CD4-positive, CD25-positive, alpha-beta regulatory T cell (primary cell): ENCODE measurements at places on chromosomes 12 and 14. TPM values are rescaled to one million over a fixed set of nuclear protein-coding genes. Genes with fewer than 3 reads are reported as not detected.

GRCh38 chr14:95490727-95491451, 25.6 kb downstream of the SYNE3 start:
- no peak for DNase-seq

GRCh38 chr14:70827752-70828151, 18.4 kb upstream of the MAP3K9 start:
- DNase-seq: no peak

GRCh38 chr14:85483037-85483436, 46.9 kb upstream of the FLRT2 start:
- DNase-seq: no peak

- peak; percentile 41 for DNase-seq
These were observed 1.2 kb upstream of the CPNE8 start for GRCh38 chr12:38906482-38907200.

DNA sequence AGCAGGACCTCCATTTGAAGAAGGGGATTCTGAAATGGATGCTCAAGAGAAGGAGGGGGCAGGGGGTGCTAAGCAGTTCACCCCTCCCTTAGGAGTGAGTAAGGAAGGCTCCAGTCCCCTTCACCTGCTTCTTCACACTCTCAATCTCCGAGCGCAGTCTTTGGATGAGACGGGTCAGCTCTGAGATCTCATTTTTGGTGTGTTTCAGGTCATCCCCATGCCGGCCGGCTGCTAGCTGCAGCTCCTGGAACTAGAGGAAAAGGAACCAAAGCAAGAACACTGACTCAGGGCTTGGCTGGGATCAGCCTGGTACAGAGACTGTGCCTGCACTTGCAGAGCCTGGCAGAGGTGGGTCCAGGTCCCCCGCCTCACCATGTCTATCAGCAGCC, 7.3 kb downstream of the KRT73 start:
- no peak for DNase-seq

GRCh38 chr14:68577802-68578541, 214.9 kb downstream of the ZFP36L1 start:
- DNase-seq: no peak

GRCh38 chr12:24948420-24948756, 513 bp downstream of the BCAT1 start:
- DNase-seq: no peak

DNA sequence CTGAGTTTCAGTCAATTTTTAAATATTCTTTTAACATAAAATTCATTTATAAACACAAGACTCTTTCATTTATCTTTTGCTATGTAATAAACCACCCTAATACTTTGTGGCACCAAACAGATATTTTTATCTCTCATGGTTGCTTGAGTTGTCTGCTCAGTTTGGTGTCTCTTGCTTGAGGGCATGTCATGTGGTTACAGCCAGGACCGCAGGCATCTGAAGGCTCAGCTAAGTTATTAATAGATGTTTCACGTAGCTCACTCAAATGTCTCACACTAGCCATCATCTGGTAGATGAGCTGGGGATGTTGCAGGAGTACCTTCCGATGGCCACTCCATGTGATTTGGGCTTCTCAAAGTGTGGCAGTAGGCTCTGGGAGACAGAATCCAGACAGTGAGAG, 597.8 kb downstream of the ETNK1 start:
- no peak for DNase-seq

GRCh38 chr12:14699923-14700322, 3.5 kb upstream of the GUCY2C start:
- no peak for DNase-seq

DNA sequence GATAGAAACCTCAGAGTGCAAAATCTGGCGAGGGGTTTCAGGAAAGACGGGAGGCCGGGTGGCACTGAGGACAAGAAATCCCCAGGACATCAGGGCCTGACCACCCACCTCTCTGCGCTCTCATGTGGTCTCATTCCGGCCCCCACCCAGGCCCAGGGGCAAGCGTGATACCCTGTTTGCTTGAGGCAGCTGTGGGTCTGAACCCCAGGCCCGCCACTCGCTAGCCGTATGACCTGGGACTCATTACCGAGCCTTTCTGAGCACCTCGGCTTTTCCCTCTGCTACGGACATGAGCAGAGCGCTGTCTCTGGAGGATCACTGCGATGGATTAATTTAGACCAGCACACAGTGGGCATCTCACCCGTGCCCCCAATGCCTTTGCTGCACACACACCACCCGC, 25.5 kb upstream of the BCDIN3D start:
- DNase-seq: no peak

GRCh38 chr12:69406217-69406616, 46.7 kb downstream of the YEATS4 start:
- no peak for DNase-seq

DNA sequence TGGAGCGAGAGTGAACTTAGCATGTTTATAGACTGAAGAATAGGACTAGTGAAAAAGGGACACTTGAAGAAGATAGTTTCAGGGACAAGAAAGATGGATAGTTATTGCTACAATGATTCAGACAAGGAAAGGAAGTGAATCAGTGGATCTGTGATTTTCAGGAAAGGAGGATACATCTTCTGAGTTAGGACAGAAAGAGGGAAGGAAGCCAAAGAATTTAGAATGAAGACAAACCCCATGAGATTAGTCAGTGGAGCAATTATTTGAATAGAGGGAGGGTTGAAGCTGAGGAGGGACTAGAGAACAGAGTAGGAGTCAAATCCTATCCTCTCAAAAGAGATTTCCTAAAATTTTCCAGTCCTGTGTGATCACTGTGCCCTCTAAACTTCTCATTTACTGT, 282.7 kb downstream of the AKAP6 start:
- no peak for DNase-seq

- no peak for DNase-seq
These were observed at the start of gene TBPL2 for GRCh38 chr14:55440385-55440784. TBPL2 (minus strand) TSS chr14:55440616; CDS start chr14:55440449, 167 bp downstream.

- no peak for DNase-seq
These were observed 70.0 kb downstream of the ARMH4 start for GRCh38 chr14:58082011-58082410.

DNA sequence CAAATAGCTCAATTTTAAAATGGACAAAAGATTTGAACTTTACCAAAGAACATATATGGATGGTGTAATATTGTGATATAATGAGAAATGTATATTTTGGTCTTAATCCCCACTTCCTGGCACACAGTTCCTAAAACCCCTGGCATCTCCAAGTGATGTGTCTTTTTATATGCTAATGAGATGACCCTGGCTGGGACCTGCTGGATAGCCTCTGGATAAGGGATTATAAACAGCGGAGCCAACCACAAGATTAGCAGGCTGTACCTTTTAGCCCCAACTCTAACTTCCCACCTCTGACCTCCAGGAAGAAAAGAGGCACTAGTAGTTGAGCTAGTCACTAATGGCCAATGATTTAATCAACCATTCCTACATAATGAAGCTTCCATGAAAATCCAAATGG, 130.0 kb downstream of the DPF3 start:
- no peak for DNase-seq

- peak; percentile 45 for DNase-seq
These were observed 740 bp upstream of the PRPF40B start for GRCh38 chr12:49622501-49623141.

GRCh38 chr14:49049711-49050110, 536.5 kb downstream of the RPS29 start:
- DNase-seq: no peak

DNA sequence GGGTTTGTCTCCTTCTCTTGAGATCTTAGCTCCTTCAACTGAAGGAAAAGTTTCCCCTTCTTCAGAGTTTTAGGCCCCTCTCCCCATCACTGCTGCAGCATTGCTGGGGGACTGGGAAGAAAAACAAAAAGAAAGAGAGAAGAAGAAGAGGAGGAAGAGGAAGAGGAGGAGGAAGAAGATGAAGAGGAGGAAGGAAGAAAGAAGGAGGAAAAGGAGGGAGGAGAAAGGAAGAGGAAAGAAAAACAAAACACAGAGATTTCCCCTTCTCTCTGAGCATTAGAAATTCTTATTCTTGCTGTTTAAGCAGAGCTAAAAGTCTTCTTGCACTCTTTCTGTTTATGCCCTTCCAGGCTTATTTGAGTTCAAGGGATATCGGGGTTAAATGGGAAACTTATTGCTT, 219.8 kb upstream of the AMIGO2 start:
- DNase-seq: no peak

GRCh38 chr12:3149515-3150307, 72.5 kb downstream of the TSPAN9 start:
- DNase-seq: no peak

GRCh38 chr12:89575374-89575773, 49.5 kb upstream of the POC1B start:
- no peak for DNase-seq

DNA sequence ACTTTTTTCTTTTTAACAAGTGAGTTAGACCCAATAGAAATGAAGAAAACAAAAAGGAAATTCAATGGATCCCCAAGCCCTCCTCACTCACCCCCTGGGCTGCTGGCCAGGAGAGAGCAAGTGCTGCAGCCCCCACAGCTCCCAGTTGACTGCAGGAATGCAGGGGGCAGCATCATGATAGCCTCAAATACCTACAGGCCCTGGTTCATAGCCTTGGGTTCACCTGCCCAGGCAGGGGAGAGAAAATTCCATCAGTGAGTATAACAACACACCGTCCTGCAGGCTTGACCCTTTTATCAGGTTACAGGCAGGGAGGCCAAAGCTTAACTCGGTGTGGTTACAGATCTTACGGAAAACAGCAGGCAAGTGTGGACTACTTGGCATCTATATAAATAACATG, 76.3 kb downstream of the PHLDA1 start:
- DNase-seq: no peak

- DNase-seq: no peak
These were observed 87.9 kb upstream of the BCL11B start for GRCh38 chr14:99359906-99360305.

DNA sequence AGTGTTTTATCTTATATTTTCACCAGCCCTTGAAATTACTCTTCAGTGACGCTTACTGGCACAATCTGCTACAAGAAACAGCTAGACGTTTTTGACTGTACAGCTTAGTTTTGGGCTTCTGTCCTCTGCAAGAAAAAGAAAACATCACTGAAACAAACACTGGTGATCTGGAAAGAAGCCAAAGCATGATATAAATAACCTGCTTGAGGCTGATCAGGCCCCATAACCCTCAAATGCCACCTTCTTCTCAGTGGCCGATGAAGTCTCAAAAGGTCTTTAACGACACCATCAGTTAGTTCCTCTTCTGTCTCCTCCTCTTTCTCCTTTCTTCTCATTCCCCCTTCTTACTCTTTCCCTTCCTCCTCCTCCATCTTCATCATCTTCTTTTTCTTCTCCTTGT, 942.3 kb upstream of the TMEM132C start:
- no peak for DNase-seq

DNA sequence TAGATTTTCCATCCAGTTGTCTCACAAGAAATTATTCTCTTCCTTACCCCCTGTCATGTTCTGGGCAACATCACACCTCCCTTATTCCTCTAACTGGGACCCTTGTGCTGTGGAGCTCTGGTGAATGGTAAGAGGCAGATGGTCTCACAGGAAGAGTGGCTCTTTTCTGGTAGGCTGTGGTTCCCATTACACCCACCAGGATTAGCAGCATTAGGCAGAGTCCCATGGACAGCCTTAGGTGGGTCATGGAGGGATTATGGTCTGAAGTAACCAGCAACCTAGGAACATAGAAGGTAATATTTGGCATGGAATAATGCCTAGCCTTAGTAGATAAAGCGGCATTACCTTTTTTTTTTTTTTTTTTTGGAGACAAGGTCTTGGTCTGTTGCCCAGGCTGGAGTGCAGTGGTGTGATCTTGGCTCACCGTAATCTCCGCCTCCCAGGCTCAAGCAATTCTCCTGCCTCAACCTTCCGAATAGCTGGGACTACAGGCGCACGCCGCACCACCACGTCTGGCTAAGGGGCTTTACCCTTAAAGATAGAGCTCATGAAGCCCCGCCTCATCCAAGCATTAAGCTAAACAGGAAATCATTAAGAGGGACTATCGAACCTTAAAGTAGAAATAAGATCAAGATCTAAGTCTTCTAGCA, 4.0 kb downstream of the C14orf119 start:
- no peak for DNase-seq

GRCh38 chr14:27134200-27134599, 536.4 kb upstream of the NOVA1 start:
- no peak for DNase-seq

DNA sequence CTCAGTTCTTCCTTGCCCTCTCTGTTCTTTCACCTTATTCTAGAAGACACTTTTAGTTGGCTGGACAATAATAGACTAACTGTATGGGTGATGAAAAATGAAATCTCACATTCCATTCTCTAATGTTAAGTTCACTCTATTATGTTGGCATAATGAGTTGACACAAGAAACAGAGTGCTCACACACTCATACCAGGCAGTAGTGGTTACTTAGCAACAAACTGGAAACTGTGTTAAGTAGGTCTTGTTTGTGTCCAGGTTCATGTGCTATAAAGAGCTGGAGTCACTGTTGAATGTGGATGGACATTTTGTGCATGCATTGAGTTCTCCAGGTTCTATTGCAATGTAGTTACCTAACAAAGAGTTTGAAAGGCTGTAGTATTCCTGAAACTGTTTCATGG, 16.9 kb upstream of the PPP4R4 start:
- DNase-seq: no peak

DNA sequence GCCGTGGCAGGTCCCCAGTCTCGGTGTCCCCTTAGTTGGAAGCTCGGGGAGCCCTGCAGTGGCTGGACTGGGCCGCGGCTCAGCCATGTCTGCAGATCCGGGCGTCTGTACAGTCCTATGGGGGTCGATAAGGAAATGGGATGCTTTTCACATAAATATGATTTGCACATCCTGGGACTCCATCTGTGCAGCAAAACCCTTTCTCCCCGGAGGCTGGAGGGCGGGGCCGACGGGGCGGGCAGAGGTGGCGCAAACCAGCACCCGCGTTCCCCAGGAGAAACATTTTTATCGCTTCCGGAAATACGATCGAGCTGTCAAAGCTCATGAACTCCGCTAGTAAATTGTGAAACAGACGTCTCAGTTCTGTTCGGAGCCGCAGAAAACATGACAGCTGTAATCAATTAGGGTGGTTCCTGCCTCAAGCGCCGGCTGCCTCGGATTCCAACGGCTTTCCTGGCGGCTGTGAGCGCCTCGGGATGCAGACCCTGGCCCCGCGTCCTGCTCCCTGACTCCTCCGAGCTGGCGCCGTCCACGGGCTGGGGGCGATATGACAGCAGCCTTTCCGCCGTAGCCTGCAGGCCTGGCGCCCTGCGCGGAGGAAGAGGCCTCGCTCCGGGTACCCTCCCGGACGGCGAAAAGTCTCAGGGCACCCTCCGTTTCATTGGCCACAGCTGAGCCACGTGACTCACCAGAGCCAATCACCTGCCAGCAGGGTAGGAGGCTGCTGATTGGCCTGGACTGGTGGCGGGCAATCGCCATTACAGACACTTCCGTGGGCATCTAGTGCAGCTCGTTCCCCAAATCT, 23.0 kb downstream of the DIO3 start:
- peak; percentile 26 for DNase-seq

The TMCC3 gene
- total RNA-seq: 0.32 TPM

The SERPINA10 gene
- not detected for total RNA-seq

The TCL1B gene
- total RNA-seq: not detected

The LRP1 gene
- total RNA-seq: 3.9 TPM

The FOS gene
- total RNA-seq: 1,673 TPM

The ACTR10 gene
- total RNA-seq: 43.4 TPM

The CLEC7A gene
- total RNA-seq: 0.76 TPM

The DNAL1 gene
- 3.4 TPM for total RNA-seq

The CD163 gene
- not detected for total RNA-seq

The EML5 gene
- total RNA-seq: 0.69 TPM

The CAPRIN2 gene
- total RNA-seq: 29.9 TPM

The SALL2 gene
- total RNA-seq: 2.8 TPM

The GUCY2C gene
- total RNA-seq: not detected

The PSMA6 gene
- total RNA-seq: 132 TPM

The PGF gene
- not detected for total RNA-seq

The NKX2-1 gene
- total RNA-seq: not detected
